ENCODE measurements at places on chromosomes 1 and 21. TPM values are rescaled to one million over a fixed set of nuclear protein-coding genes. Genes with fewer than 3 reads are reported as not detected.

KRTAP21-2 gene
- not detected for total RNA-seq

KRTAP10-1 gene
- total RNA-seq = not detected

LORICRIN gene
- not detected for total RNA-seq

GRHL3 gene
- total RNA-seq = not detected

MTARC2 gene
- 22.9 TPM for total RNA-seq

CADM3 gene
- total RNA-seq = 10.8 TPM

TLR5 gene
- total RNA-seq = 5.1 TPM

LMO4 gene
- total RNA-seq = 43.2 TPM

ADCY10 gene
- total RNA-seq = 0.26 TPM

ICOSLG gene
- total RNA-seq = 0.66 TPM

DNA sequence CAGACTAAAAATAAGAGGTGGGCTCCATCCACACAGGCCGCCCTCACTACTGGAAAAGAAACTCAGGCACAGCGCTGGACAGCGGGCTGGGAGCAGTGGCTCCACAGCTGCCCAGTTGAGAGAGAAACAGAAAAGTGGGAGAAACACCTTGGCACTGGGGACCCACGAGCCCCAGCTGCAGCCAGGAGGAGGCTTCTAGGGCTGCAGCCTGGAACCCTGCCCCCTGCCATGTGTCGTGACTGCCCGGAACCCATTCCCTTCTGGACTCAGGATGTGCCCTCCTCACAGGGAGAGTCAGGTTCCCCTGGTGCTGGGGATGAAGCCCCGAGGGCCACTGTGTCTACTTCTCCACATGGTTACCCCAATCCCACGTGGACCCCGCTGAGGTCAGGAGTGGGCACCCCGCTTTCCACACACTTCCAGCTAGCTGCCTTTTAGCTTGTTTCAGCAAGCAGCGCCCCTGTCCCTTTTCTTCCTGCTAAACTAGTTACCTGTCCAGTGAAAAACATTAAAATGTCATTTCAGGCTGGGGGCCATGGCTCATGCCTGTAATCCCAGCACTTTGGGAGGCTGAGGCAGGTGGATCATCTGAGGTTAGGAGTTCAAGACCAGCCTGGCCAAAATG is 35.9 kb downstream of the PARP1 start:
- no peak for DNase-seq

- DNase-seq = no peak
These were observed 35.4 kb upstream of the BCL10 start for GRCh38 chr1:85311818-85312217.

DNA sequence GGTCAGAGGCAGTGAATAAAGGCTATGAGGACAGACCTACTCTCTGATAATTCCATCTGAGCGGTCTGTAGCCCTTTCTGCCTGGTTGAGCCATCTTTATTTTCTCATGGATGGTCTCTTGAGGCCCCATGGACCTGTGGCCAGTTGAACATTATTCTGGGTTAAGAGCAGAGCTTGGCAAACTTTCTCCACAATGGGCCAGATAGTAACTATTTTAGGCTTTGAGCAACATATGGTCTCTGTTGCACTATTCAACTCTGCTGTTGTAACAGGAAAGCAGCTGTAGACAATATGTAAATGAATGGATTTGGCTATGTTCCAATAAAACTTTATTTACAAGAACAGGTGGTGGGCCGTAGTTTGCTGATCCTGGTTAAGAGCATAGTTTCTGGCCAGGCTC is 62.7 kb downstream of the KAZN start:
- DNase-seq = no peak

GRCh38 chr1:61079296-61079897 is 3.0 kb upstream of the NFIA start:
- no peak for DNase-seq

GRCh38 chr1:212507369-212507768 is 74.6 kb downstream of the NENF start:
- DNase-seq = no peak

DNA sequence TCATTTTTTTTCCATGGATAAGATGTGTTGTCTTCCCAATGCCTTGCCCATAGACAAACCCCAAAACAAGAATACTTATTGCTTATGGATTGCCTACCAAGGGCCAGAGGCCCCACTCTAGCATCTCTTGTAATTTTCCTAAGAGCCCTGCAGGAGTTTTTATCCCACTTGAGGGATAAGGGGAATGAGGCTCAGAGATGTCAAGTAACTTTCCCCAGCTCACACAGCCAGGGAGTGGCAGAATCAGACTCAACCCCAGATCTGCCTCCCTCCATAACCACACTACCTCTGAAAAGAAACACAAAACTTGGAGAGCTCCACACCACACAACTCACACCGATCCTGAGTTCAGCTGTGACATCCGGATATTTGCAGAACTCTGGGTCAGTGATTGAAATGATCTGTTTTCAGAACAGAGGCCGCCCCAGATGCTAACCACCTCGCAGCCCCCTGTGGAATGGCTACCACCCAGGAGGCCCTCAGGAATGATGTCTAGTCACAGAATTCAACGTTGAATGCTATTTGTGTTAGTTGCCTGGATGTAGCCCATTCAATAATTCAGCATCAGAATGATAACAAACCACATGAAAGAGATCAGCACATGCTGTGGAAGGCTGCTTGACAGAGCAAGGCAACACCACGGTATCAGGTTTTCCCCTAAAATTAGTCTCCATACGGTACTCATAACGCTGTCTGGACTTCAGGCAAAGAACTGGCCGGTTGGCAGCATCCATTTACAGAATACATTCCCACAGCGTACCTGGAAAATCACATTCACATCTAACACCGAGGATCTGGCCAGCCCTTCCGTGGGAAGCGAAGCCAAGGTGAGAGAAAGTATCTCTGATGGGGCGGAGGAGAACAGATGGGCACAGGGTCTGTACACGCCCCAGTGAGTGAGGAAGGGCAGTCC is 231.9 kb downstream of the TOMM20 start:
- no peak for DNase-seq

GRCh38 chr1:155093911-155094621 is 15.4 kb downstream of the EFNA3 start:
- DNase-seq = no peak

DNA sequence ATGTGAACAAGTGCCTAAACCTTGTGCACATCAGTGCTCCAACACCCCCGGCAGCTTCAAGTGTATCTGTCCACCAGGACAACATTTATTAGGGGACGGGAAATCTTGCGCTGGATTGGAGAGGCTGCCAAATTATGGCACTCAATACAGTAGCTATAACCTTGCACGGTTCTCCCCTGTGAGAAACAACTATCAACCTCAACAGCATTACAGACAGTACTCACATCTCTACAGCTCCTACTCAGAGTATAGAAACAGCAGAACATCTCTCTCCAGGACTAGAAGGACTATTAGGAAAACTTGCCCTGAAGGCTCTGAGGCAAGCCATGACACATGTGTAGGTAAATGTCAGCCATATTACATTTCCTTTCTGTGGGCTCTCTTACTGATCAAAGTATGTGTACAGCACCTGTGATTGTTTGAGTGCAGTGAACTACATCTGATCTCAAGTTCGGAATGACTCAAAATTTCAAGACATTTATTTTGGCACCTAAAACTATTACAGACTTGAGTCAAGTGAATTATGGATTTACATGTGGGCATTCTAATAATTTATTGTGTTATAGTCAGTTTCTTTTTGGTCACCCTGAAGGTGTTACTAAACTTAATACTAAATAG is 196.5 kb downstream of the TPR start:
- DNase-seq = no peak

DNA sequence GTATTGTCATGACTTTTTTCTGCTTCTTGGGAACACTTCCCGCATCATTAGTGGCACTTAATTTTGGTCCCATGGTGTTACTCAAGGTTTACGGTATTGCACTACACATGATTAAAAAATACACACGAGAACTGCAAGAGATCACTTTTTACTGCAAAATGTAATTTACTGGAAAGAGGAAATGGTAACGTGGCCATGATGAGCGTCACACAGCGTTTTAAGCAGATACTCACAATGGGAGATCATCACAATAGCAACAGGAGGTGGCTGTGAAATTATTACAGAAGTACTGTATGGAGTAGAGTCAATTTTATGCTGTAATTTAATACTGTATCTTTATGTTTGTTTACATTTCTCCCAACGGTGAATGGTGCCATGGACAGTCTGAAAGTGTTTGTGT is 1510.3 kb downstream of the AMY1C start:
- no peak for DNase-seq

GRCh38 chr1:234309598-234310459 is 63.4 kb upstream of the COA6 start:
- DNase-seq = no peak

DNA sequence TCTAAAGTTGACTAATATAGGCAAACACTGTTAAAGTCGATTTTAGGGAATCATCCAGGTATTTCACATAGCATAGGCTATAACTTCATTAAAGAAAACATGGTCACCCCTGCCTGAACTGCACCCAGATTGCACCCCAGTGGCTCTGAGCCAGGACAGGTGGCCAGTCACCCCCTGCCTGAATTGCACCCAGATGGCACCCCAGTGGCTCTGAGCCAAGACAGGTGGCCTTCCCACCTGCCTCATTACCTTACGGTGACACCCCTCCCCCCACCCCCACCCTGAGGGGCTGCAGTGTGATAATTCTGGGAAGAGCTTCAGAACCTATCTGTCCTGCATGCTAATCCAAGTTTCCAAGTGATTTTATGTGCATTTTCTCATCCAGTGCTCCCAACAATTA is 78.9 kb downstream of the DSCAM start:
- no peak for DNase-seq

DNA sequence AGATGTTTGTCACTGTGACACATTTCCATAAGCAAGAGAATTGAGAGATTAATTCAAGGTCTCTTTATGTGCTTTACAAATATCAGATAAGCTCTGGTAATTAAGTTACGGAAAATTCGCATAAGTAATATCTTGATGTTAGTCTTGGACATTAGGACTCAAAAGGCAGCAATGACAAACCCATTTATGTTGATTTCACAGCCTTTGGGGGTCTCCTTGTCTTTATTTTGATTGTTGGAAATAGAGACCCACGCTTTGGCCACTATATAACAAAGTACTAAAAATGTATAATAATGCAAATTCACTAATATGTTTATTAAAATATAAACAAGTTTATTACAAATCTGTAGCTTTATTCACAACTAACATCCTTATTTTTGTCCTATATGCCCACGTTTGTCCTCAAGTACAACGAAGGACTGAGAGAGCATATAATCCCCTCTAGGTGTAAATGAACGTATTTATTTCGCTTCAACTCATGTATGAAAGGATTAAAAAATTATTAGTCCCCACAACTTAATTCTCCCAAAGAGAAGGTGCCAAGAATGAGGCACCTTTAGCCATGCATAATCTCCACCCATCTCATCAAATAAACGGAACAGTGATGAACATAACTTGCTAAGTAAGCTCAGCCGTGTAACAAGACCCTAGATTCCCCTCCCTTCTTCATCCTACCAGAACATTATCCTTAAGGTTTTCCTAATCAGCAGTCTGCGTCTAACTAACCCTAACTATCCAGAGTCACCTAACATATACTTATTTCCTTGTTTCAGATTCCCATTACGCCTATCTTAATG is 1.6 kb upstream of the LAMC1 start:
- no peak for DNase-seq

- DNase-seq = no peak
These were observed 15.1 kb upstream of the EPB41 start for GRCh38 chr1:28899267-28899666.

DNA sequence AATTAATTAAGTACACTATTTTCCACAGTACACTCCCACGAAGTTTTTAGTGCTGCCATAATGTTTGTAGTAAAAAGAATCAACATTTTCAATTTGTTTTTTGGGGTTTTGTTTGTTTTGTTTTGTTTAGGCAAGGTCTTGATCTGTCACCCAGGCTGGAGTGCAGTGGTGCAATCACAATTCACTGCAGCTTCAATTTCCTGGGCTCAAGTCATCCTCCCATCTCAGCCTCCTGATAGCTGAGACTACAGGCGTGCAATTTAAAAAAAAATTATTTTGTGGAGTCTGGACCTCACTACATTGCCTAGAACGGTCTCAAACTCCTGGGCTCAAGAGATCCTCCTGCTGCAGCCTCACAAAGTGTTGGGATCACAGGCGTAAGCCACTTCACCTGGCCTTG is 11.4 kb downstream of the GLUL start:
- DNase-seq = no peak

DNA sequence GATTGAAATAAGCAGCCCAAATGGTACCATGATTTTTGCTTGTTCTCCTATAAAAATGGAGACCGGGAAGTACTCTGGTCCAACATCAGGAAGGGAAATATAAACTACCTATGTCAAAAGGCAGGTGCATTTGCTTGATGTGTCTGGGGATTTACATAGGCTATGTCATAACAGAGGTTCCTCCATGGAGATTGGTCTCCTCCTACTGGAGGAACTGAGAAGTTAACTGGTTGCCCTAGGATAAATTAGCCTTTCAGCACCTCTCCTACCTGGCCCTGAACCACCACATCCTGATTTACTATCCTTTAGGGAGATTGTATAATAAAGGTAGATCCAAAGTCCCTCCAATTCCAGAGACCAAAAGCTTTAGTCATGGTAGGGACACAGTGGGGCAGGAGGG is 1109.3 kb upstream of the B3GALT2 start:
- no peak for DNase-seq

DNA sequence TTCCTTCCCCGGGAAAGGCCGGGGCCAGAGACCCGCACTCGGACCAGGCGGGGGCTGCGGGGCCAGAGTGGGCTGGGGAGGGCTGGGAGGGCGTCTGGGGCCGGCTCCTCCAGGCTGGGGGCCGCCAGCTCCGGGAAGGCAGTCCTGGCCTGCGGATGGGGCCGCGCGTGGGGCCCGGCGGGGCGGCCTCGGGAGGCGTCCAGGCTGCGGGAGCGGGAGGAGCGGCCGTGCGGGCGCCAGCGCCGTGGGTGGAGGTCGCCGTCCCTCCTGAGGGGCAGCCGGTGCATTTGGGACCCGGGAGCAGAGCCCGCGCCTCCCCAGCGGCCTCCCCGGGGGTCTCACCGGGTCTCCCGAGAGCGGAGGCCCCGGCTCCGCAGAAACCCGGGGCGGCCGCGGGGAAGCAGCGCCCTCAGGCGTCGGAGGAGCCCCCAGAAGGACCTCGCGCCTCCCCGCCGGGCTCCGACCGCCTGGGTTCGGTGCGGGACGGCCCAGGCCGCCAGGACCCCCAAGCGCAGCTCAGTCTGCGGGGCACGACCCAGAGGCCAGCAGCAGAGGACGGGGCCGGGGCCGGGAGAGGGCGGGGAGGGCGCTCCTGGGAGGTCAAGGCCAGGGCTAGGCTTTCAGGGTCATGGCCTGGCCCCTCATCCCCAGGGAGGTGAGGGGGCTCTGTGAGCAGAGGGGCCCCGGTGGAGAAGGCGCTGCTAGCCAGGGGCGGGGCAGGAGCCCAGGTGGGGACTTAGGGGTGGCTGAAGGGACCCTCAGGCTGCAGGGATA is 7.2 kb upstream of the SLX9 start:
- DNase-seq = no peak

GRCh38 chr21:32613436-32614043 is 1.4 kb upstream of the CFAP298 start:
- DNase-seq = peak; percentile 53

- no peak for DNase-seq
These were observed 3.5 kb downstream of the MARCKSL1 start for GRCh38 chr1:32332290-32333079.

GRCh38 chr1:206512058-206512850 is 4.9 kb downstream of the RASSF5 start:
- DNase-seq = no peak

- no peak for DNase-seq
These were observed 2.8 kb downstream of the DHCR24 start for GRCh38 chr1:54884135-54884586.

- DNase-seq = no peak
These were observed 61.0 kb downstream of the OBSCN start for GRCh38 chr1:228268881-228269265.

GRCh38 chr21:17495680-17496079 is 17.2 kb upstream of the CXADR start:
- no peak for DNase-seq
